A549 treated with RU486 at 1 μM for 4 hours (cell line): ENCODE measurements at places on chromosomes 12 and 14. TPM values are rescaled to one million over a fixed set of nuclear protein-coding genes. Genes with fewer than 3 reads are reported as not detected.

Gene USP44
- 0.09 to 0.18 TPM (median 0.12 TPM) in 4 of 5 replicates, not detected in the other for total RNA-seq

Gene ANKS1B
- total RNA-seq = 0.13 to 0.73 TPM (median 0.46 TPM) in 5 replicates

Gene IKZF4
- 1.8 to 3.4 TPM (median 2.4 TPM) in 5 replicates for total RNA-seq

Gene KCNC2
- total RNA-seq = not detected in 5 replicates

Gene PELI2
- total RNA-seq = 0.32 to 2.5 TPM (median 1.3 TPM) in 5 replicates

Gene PLXNC1
- 0.02 to 0.12 TPM (median 0.08 TPM) in 4 of 5 replicates, not detected in the other for total RNA-seq

Gene POLE
- 41.2 to 49.7 TPM (median 44.5 TPM) in 5 replicates for total RNA-seq

Gene IFT43
- total RNA-seq = 36.8 to 44.8 TPM (median 40.2 TPM) in 5 replicates

Gene NANOG
- total RNA-seq = not detected in 5 replicates

Gene PTPRO
- 0.05 to 0.08 TPM in 2 of 5 replicates, not detected in the others for total RNA-seq

Gene RTN1
- 0.06 TPM in 1 of 5 replicates, not detected in the others for total RNA-seq

Gene SMCO2
- 0.21 TPM in 1 of 5 replicates, not detected in the others for total RNA-seq

Gene CEBPE
- total RNA-seq = not detected in 5 replicates

Gene ZNF140
- total RNA-seq = 8.7 to 10.2 TPM (median 9.2 TPM) in 5 replicates

Gene NOVA1
- total RNA-seq = 4.6 to 5.4 TPM (median 5.3 TPM) in 5 replicates

Gene ACTR6
- 11.1 to 34.0 TPM (median 25.6 TPM) in 5 replicates for total RNA-seq

Gene TAPBPL
- 2.2 to 5.2 TPM (median 3.7 TPM) in 5 replicates for total RNA-seq

Gene NOXRED1
- total RNA-seq = 0.07 to 0.14 TPM in 2 of 5 replicates, not detected in the others

Gene GPR65
- total RNA-seq = not detected in 5 replicates

Gene ADAM20
- not detected in 5 replicates for total RNA-seq

Gene POU6F1
- 1.1 to 2.5 TPM (median 1.1 TPM) in 5 replicates for total RNA-seq

Gene TMEM233
- 0.06 to 0.13 TPM (median 0.07 TPM) in 3 of 5 replicates, not detected in the others for total RNA-seq

Gene KRT4
- 2.6 to 4.3 TPM (median 3.1 TPM) in 5 replicates for total RNA-seq

Gene ENO2
- 36.1 to 43.9 TPM (median 38.6 TPM) in 5 replicates for total RNA-seq

Gene TMCC3
- 0.86 to 1.1 TPM (median 1.1 TPM) in 5 replicates for total RNA-seq

Gene SELPLG
- 0.95 to 1.1 TPM (median 1.1 TPM) in 5 replicates for total RNA-seq

Gene PPFIA2
- 0.55 TPM in 1 of 5 replicates, not detected in the others for total RNA-seq

Gene VWF
- total RNA-seq = 0.06 to 0.42 TPM (median 0.15 TPM) in 5 replicates

Gene PZP
- not detected in 5 replicates for total RNA-seq

Gene SCNN1A
- total RNA-seq = 6.5 to 9.4 TPM (median 6.9 TPM) in 5 replicates

Gene GNPTAB
- total RNA-seq = 7.6 to 15.0 TPM (median 14.0 TPM) in 5 replicates

Gene KRT82
- total RNA-seq = not detected in 5 replicates

Gene GRIP1
- total RNA-seq = 3.0 to 7.8 TPM (median 4.3 TPM) in 5 replicates

Gene ACOT6
- not detected in 5 replicates for total RNA-seq

Gene FSCB
- not detected in 5 replicates for total RNA-seq

Gene GPRC5D
- not detected in 5 replicates for total RNA-seq

Gene VEZT
- total RNA-seq = 47.8 to 76.4 TPM (median 63.6 TPM) in 5 replicates

Gene TMEM30B
- total RNA-seq = 0.10 to 0.33 TPM (median 0.22 TPM) in 5 replicates

Gene LMNTD1
- not detected in 5 replicates for total RNA-seq

Gene ASCL1
- not detected in 5 replicates for total RNA-seq

Gene CPM
- total RNA-seq = 4.7 to 9.4 TPM (median 8.7 TPM) in 5 replicates

Gene HSPA2
- 33.3 to 42.6 TPM (median 40.0 TPM) in 5 replicates for total RNA-seq
